Pancreas (tissue), 10 donors: ENCODE measurements at places on chromosomes 13 and 19. TPM values are rescaled to one million over a fixed set of nuclear protein-coding genes. Genes with fewer than 3 reads are reported as not detected.

- DNase-seq = no peak
Measured at GRCh38 chr19:45464852-45465441, 2.8 kb upstream of the FOSB start.

DNA sequence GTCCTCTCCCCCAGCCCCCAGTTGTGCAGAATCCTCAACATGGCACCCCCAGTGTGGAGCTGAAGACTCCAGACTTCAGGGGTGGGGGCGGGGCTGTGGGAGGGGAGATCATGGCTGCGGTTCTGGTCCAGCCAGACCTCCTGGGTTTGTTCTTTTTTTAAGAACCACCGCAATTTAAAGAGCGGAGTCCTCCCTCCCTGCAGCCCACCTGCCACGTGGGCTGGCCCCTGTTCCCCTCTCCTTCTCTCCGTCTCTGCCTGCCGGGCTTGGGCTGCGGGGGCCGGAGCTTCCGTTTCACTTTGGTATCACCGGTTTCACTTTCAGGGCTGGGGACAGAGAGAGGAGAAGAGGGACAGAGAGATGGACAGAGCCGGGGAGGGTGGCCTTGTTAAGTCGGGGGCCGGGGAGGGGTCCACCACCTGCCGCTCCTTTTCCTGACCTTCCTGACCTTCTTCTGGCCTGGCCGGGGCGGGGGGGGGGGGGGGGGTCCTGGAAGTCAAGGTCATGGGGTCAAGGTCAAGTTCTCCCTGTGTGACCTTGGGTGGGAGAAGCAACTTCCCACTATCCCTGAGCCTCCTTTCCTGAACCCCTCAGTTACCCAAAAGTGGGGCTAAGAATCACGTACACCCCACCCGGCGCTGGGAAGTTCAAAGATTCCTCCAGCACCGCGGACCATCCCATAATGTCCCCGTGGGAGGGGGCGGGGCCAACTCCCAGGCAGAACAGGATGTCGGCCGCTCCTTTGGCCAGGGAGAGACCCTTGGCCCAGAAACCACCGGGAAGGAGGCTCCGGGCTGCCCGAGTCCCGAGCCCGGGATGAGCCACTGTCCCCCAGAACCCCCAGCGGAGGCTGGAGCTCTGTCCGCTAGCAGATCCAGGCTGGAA lies 11.3 kb upstream of the ZBTB7A start:
- no peak for DNase-seq

DNA sequence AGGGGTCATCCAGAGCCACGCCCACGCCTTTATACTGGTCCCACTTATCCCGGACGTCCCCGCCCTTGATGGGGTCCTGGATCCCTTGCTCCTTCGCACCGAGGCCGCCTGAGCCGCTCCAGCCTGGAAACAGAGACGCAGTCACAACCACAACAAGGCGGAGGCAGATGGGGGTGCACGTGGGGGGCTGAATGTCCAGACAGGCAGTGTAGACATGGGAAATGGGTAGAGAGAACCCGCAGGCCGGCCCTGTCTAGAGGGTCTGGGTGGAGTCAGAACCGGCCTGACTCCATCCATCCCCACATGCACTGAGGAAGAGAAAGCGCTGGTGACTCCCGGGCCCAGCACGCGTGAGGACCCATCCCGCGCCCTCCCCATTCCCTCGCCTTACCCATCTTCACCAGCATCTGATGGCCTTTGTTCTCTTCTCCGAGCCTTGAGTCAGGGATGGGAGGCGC lies 23.0 kb downstream of the CHERP start:
- DNase-seq = no peak

Gene STARD13
- 16.0 TPM for total RNA-seq

Gene ZNF540
- total RNA-seq = 0.85 TPM
